AG10803 (cell line): ENCODE measurements at places on chromosomes 16 and 17.

- peak; percentile 62 for DNase-seq
These were observed 12.7 kb downstream of the CYGB start for GRCh38 chr17:76524598-76525512.

- DNase-seq, result no peak
These were observed 33.9 kb downstream of the AXIN1 start for GRCh38 chr16:318628-319027.

GRCh38 chr17:74768069-74768762 lies 7.9 kb downstream of the NAT9 start:
- peak; percentile 84 for DNase-seq

DNA sequence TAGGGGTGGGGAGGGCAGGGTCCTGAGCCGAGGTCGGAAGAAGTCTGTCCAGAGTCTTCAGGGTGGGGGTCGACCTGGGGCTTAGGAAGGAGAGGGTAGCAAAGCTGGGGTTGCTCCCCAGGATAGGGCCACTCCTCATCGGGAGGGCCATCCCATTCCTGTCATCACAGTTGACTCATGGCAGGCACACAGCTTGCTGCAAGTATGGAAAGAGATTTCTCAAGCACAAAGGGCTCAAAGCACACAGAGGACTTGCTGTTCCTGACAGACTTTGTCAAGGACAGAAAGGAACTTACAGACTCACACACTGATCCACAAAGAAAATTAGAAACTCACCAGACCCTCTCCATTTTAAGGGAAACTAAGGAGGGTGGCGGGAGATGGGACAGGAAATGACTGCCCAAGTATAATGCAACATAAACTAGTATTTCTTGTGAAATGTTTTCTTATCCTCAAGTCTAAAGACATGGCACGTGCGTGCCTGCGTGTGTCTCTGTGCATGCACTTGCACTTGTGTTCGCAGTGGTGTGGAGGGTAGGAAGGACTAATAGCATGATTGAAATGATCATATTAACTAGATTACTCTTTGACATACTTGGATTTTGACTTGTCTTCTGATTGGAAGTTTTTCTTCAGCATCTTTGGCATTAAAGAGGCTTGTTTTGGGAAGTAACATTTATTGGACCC lies 2.4 kb downstream of the AOC2 start:
- peak; percentile 63 for DNase-seq

- no peak for DNase-seq
These were observed 50.9 kb downstream of the SIAH1 start for GRCh38 chr16:48334325-48334724.

- DNase-seq, result no peak
These were observed 24.8 kb downstream of the PITPNC1 start for GRCh38 chr17:67401598-67402504.

DNA sequence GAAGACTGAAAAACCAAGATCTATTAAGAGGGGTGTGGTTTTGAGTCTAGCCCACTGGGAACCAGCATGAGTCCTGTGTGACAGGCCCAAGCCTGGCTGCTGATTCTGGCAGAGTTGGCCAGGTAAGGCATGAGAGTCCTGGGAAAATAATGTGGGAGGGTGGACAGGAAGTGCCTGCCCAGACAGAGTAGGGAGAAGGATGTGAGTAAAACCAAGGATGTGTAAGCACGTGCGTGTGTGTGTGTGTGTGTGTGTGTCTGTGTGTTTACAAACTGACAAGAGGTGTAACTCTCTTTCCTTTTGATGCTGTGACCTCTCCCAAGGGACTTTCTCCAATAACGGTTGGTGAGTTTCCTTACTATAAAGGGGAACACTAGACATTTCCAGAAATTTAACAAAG lies 15.6 kb upstream of the TEX2 start:
- DNase-seq, result peak; percentile 48

DNA sequence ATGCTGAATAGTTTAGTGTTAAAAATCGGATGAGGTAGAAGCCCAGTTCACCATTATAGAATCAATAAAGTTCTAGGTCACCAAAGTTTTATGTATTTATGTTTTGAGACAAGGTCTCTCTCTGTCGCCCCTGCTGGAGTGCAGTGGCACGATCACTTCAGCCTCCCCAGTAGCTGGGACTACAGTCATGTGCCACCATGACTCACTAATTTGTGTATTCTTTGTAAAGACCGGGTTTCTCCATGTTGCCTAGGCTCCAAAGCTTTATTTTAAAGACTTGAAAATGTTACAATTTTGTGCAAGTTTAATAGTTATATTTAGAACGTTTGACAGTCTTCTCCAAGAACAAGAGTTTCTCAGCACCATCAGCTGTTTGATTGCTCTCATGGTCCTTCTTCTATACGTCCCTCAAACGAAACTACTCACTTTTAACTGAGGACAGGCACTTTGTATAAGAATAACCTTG lies 32.1 kb downstream of the NDE1 start:
- peak; percentile 71 for DNase-seq
